Camera-type eye (tissue), 1 donor: ENCODE measurements at places on chromosomes 7 and 10. TPM values are rescaled to one million over a fixed set of nuclear protein-coding genes. Genes with fewer than 3 reads are reported as not detected.

COG5 gene
- total RNA-seq: 168 TPM

CALHM3 gene
- not detected for total RNA-seq

TMEM140 gene
- total RNA-seq: 4.1 TPM

METTL27 gene
- total RNA-seq: 5.9 TPM

MOSPD3 gene
- 10.0 TPM for total RNA-seq

SPOCK2 gene
- total RNA-seq: 28.6 TPM

MYH16 gene
- total RNA-seq: not detected
